Upper lobe of right lung (tissue), 1 donor: ENCODE measurements at places on chromosomes 3 and 15. TPM values are rescaled to one million over a fixed set of nuclear protein-coding genes. Genes with fewer than 3 reads are reported as not detected.

- H3K27ac ChIP-seq = no peak overlapping the region
- no peak for DNase-seq
- H3K27me3 ChIP-seq = no peaks in the 10 kb centered on the region
- no peaks in the 10 kb centered on the region for H3K36me3 ChIP-seq
- no peak overlapping the region for H3K4me3 ChIP-seq
Observed at GRCh38 chr3:63886858-63887257, 23.2 kb downstream of the ATXN7 start.

Gene CRYGS
- 3.8 TPM for total RNA-seq

GRCh38 chr3:74542441-74542840 lies 72.0 kb downstream of the CNTN3 start:
- H3K4me1 ChIP-seq = no peaks in the 10 kb centered on the region
- no peak overlapping the region for H3K27ac ChIP-seq
- no peaks in the 10 kb centered on the region for H3K27me3 ChIP-seq

Gene SCAPER
- 44.3 TPM for total RNA-seq

DNA sequence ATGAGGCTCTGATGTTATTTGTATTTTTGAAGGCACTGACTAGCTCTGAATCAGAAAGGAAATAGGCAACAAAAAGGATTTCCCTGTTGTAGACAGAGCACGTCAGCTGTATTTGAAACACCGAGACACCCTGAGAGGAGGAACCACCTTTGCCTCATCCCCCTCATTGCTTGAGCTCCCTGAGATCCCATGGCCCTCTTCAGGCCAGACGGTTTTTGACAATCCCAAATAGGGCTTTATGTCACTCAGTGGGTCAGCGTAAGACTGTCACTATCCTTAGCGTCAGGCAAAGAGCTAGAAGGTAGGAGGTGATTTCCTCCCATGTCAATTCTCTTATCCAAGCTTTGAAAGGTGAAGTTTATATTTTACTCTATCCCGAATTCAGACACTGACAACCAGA lies 254.3 kb downstream of the ZNF621 start:
- H3K4me1 ChIP-seq = peaks cover 17% of the 10 kb centered on the region
- no peak overlapping the region for H3K4me3 ChIP-seq
- no peak overlapping the region for H3K27ac ChIP-seq
- no peak for DNase-seq
- no peaks in the 10 kb centered on the region for H3K36me3 ChIP-seq

- no peak overlapping the region for H3K4me3 ChIP-seq
- H3K27ac ChIP-seq = no peak overlapping the region
- H3K36me3 ChIP-seq = no peaks in the 10 kb centered on the region
- no peaks in the 10 kb centered on the region for H3K27me3 ChIP-seq
Observed at GRCh38 chr15:67790610-67791319, 34.5 kb upstream of the SKOR1 start.

- H3K4me1 ChIP-seq = no peaks in the 10 kb centered on the region
- no peaks in the 10 kb centered on the region for H3K36me3 ChIP-seq
- no peaks in the 10 kb centered on the region for H3K27me3 ChIP-seq
- no peak overlapping the region for H3K27ac ChIP-seq
- no peak overlapping the region for H3K4me3 ChIP-seq
Observed at GRCh38 chr15:86036243-86036642, 43.4 kb upstream of the AGBL1 start.

Gene CELF6
- total RNA-seq = 5.4 TPM
